ENCODE measurements at places on chromosomes 1 and 21.
A peak's percentile ranks its signal among the peaks of the same experiment; 100 is the strongest.

DNA sequence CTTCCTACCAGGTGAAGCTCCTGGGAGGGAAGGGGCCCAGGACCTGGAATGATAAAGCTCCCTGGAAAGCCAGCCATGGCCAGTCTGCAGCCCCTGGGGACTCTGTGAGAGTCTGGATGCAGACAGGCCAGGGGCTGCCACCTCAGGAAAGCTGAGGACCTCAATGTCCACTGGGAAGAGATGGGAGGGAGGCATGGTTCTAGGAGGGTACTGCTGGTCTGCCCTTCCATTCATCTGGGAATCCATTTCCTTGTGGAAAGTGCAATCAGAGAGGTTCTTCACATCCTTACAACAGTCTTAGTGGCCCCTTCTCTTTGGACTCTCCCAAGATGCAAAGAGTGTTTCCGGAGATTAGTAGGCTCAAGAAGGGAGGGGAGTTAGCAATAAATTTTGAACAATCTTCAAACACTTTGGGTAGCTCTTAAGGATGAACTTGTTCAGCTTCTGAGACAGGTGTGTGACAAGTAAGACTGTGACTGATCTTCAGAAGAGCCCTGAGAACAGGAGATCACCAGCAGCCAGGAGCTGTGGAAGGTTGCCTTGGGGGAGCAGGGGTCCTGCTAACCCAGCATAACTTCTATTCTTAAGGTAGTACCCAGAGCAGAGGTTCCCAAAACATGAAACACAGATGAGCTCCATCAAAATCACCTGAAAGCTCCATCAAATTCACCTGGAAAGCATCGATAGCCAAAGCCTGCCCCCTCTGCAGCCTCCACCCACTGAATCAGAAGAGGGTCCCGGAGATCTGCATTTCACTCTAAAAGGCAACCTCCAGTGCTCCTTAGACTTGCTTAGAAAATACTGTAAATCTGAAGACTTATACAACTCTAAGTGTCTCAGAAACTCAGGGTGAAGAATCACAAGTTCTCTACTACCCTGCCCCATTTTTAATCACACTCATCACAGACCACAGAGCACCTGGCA lies 616 bp upstream of the LAX1 start:
- DNase-seq, result no peak

DNA sequence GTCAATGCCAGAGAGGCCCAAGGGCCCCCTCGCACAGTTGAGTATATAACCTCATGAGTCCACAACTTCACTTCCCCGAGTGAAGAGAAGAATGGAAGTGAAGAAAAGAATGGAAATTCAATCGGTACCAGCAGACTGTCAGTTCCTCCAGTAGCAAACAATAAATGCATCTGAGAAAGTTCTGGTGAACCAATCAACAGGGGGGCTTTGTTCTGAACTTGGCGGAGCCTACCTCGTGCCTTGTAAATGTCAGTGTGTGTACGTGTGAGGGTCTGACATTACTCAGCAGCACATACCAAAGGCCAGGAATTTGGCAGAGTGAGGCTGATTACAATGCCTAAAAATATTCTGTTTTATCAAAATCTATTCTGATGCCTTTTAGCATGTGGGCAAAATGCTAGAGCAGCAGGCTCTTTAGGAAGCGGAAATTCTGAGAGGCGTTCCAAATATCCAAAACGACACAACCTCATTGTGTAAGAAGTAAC lies 238.5 kb downstream of the LTN1 start:
- no peak for DNase-seq

DNA sequence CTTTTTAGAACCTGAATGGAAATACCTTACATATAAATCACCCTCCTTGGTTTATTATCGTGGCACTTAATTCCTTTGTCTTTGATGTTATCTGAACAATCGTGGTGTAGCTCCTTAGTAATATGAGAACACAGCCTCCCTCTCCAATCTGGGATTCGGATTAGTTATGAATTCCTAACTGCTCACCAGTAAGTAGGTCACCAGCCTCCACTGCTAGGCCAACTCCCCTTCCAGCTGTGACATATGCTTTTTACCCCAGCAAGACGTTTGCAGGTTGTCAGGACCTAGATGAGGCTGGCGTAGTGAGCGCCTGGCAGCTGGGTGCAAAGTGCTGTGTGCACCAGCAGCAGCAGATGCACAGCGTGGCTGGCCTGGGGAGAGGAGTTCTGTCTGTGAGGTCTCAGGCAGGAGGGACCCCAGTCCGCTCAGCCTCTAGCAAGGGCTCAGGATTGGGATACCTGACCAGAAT lies 38.2 kb downstream of the NTPCR start:
- DNase-seq, result no peak

GRCh38 chr21:38494703-38495102 lies 3.6 kb downstream of the ERG start:
- no peak for DNase-seq

GRCh38 chr21:33112151-33112550 lies 42.2 kb downstream of the OLIG1 start:
- DNase-seq, result no peak

GRCh38 chr1:175862408-175862807 lies 119.0 kb upstream of the TNR start:
- no peak for DNase-seq

GRCh38 chr1:23224739-23225648 lies 7.7 kb upstream of the HTR1D start:
- no peak for DNase-seq

- no peak for DNase-seq
Observed at GRCh38 chr1:28966617-28967016, 52.2 kb downstream of the EPB41 start.

DNA sequence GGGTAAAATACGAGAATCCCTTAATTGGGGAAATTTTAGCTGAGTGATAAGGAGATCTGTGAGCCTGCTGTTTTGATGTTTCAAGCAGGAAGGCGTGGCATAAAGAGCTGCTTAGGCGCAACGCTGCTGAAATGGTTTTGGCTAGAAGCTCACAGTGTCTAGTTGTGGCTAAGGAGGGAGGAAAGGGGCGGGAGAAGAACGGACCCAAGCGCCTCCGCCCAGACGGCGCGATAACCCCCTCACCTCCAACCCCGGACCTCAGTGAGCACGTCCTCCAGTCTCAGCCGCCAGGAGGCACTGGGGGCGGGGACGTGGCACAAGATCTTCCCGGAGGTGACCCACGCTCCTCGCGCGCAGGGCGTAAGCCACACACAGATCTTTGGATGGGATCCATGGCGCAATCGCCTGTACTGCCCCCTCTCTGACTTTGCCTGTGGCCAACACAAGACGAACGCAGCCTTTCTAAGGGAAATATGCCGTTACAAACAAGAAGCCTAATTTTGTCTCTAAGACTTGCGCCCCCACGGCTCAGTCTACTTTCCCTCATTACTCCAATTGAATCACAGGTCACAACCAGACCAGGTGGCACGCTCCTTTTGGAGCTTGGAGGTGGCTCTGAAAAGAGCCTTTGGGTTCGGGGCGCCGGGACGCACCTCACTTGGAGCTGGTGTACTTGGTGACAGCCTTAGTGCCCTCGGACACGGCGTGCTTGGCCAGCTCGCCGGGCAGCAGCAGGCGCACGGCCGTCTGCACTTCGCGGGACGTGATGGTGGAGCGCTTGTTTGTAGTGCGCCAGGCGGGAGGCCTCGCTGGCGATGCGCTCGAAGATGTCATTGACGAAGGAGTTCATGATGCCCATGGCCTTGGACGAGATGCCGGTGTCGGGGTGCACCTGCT lies 23.4 kb upstream of the RNF187 start:
- peak; percentile 35 for DNase-seq

DNA sequence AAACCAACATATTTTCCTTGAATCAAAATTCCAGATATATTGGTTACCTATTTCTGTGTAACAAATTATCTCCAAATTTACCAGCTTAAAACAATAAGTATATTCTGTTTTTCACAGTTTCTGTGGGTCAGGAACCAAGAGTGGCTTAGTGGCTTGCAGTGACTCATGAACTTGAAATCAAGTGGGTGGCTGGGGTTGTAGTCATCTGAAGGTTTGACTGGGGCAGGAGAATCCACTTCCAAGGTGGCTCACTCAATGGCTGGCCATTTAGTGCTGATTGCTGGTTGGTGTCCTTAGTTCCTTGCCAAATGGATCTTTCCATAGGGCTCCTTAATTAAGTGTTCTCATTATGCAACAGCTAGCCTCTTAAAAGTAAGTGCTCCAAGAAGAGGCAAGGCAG lies 43.8 kb downstream of the ALG14 start:
- DNase-seq, result no peak

DNA sequence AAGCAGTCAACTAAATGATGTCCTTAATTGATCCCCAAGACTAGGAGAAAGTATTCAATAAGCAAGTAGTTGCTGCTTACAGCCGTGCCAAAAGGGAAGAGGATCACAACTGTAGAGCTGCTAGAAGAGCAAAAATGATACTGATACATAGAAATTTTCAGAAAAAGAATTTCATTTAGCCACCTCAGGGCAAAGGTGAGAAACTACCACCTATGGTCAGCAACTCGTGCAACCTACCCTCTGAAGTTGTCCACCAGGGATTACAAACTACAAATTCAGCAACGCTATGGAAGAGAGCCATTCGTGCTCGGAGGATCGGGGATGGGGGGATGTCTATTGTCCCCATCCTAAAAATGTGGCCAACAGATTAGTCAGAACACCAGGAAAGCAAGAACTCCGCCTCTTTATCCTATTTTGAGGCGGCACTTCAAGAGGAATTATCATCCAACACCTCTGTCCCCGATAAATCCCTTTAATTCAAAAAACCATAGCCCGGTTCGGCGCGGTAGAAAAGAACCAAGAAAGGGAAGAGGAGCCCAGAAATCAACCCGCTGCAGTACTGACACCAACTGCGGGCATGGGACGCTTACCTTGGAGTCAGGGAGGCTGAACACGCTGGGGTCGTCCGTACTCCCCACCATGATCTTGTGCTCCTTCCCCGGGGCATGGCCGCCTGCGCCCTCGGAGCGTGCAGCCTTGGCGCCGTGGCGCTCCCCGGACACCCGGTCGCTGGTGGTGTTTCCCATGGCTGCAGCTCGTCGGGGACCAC lies 687 bp downstream of the PRKAB2 start:
- DNase-seq, result no peak

DNA sequence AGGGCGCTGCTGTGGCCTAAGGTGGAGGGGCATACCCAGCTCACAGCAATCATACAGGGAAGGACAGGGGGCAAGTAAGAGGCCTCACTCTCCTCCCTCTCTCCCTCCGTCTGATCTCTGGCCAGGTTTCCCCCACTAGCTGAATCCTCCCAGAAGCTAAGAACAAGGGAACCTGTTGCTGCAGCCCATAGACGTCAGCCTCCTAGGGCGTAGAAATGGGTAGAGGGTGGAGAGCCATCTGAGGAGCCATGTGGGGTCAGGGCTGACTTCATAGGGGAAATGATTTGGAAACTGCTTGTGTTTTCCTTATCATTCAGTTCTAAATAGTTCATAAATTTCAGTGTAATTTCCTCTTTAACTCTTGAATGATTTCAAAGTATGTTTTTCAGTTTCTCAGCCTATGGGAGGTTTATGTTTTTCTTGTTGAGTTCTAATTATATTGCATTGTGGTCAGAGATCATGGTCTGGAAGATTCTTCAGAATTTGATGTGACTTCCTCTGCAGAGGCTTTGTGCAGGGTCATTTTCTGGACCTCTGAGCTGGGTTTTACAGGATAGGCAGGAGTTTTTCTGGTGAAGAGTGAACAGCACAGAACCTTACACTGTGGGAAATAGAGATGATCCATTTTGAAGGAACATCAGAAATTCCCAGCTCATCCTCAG lies 2.3 kb upstream of the MOB3C start:
- DNase-seq, result no peak

GRCh38 chr1:171740987-171741871 lies 636 bp downstream of the VAMP4 start:
- DNase-seq, result peak; percentile 37

- no peak for DNase-seq
Observed at GRCh38 chr1:214827883-214828282, 224.9 kb downstream of the CENPF start.

DNA sequence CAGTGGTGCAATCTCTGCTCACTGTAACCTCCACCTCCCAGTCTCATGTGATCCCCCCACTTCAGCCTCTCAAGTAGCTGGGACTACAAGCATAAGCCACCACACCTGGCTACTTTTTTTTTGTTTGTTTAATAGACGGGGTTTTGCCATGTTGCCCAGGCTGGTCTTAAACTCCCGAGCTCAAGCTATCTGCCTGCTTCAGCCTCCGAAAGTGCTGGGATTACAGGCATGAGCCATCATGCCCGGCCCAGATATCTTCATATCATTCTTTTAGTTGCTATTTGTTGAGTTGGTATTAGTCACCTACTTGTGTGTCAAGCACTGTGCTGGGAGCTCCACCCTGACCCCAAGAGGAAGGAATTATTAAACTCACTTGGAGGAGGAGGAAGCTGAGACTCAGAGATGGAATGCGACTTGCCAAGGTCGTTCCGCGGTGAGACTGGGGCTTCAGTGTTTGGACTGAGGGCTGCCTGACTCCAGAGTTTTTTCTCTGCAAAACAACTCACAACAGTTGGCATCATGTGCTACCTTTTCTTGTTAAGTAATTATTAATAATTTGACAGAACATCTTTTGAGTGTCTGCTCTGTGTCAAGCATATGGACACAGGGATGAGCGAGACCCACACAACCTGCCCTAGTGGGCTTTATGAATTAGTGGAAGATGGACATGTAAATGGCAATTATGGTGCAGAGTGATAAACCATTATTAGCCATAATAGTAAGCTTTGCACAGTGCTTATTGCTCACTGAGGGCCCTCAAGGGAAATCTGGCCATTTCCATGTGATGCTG lies 132.0 kb downstream of the FOXD2 start:
- DNase-seq, result peak; percentile 3

DNA sequence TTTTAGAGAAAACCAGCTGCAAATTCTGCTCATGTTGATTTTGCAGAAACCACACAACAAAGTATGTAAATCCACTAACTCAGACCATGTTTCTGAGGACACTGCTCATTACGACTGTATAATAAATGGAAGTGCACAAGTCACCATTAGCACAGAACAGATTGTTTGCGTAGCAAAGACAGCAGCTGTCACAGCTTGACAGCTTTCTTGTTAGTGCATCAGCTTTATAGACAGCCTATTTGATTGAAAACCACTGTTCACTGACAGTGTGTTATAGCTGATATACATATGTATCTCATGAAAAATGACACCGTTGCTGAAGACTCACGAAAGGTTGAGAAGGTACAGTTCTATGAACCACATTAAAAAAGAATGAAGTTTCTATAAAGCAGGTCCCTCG lies 560.2 kb upstream of the ZRANB2 start:
- no peak for DNase-seq

- peak; percentile 42 for DNase-seq
Observed at GRCh38 chr1:40438391-40439015, 11.8 kb upstream of the ZFP69B start.

DNA sequence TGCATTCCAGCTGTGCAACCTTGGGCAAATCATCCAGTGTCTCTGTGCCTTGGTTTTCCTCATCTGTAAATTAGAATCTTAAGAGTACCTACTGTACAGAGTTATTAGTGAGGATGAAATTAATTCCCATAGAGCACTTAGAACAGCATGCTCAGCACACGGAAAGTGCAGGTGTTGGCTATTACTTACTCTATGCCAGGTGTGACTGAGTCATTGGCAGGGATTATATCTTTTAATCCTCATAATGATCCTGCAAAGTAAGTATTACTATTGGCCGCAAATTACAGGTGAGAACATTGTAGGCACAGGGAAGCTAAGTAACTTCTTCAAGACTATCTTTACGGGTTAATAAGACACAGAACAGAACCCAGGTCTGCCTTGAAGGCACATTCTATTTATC lies 6.3 kb upstream of the UBE2U start:
- no peak for DNase-seq
